ENCODE measurements at places on chromosomes 4 and X.

- DNase-seq: no peak
These were observed 133.4 kb upstream of the NAP1L5 start for GRCh38 chr4:88831031-88831430.

- DNase-seq: no peak
These were observed 200.3 kb downstream of the PDGFC start for GRCh38 chr4:156771171-156771837.

GRCh38 chr4:123399627-123400358 is 3.2 kb downstream of the SPRY1 start:
- no peak for DNase-seq

DNA sequence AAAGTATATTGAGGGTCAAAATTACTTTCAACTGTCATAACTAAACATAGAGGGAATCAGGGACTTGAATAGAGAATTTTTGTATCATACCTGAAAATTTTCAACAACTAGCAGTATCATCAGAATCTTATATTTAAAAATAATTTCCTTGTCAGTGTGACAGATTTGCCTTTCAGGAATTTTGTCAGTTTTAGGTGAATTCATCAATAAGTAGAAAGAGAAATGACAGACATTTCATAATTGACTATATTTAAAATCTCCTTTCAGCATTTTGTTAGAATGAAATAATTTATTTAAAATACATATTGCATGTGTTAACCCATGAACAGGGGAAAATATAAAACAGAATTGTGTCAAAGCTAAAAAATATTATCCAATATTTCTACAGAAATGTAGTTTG is 8.6 kb upstream of the PDCL2 start:
- no peak for DNase-seq
